ENCODE measurements at places on chromosomes 13 and 19. TPM values are rescaled to one million over a fixed set of nuclear protein-coding genes. Genes with fewer than 3 reads are reported as not detected.

The IGFL3 gene
- polyA plus RNA-seq = 4.7 TPM

DNA sequence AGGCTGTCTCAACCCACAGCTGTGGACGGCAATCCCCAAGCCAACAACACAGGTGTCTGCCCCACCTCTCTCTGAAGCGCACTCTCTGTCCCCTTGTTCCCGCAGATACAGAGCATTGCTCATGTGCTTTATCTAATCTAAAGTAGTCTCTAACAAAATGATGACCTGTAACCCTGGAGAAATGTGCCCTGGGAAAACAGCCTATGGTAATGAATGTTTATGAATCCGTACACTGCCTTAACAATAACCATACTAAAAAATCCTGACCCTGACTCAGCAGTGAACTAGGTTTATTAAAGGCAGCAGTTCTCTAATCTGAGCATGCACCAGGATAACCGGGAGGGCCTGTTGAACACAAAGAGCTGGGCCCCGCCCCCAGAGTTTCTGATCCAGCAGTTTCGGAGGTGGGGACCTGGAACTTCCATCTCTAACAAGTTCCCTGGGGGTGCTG lies 50.7 kb upstream of the SLC15A1 start:
- peaks cover 14% of the 10 kb centered on the region for H3K4me1 ChIP-seq
- H3K4me3 ChIP-seq = no peak overlapping the region
- H3K27ac ChIP-seq = peak overlapping the region; percentile 82
- no peaks in the 10 kb centered on the region for H3K27me3 ChIP-seq

GRCh38 chr13:32007494-32007893 lies 24.1 kb upstream of the FRY start:
- H3K4me1 ChIP-seq = no peaks in the 10 kb centered on the region
- H3K27me3 ChIP-seq = no peaks in the 10 kb centered on the region
- no peak overlapping the region for H3K27ac ChIP-seq
- no peak for DNase-seq
- no peaks in the 10 kb centered on the region for H3K36me3 ChIP-seq

DNA sequence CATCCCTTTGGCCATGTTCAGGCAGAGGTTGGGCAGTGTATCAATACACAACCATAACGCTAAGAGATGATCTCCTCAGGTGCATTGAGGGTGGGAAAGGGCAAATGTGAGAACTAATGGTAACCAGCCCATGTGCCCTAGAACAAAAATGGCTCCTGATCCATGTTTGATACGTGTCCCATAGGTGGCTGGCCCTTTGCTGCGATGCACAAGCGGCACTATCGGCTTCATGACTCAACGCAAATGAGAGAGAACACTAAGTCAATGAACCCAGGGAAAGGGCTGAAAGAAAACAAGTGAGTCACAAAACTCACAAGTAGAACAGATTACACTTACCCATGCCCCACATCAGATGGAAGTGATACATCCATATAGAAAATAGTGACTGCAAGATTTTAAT lies 201.7 kb downstream of the ABCC4 start:
- H3K4me3 ChIP-seq = no peak overlapping the region
- no peaks in the 10 kb centered on the region for H3K36me3 ChIP-seq
- no peak overlapping the region for H3K27ac ChIP-seq
- no peaks in the 10 kb centered on the region for H3K27me3 ChIP-seq
- no peaks in the 10 kb centered on the region for H3K4me1 ChIP-seq

DNA sequence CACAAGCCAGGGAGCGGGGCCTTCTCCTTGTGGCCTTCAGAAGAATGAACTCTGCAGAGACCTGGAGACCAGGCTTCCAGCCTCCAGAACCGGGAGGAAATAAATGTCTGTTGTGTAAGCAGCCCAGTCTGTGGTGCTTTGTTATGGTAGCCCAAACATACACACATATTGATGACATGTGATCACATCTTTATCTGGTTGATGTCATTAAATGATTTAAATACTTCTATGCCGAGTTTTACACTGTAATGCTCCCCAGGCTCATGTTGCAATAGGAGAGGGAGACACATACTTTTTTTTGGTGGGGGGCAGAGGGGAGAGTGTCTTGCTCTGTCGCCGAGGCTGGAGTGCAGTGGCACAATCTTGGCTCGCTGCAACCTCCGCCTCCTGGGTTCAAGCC lies 188.0 kb upstream of the IRS2 start:
- no peak overlapping the region for H3K4me3 ChIP-seq
- no peaks in the 10 kb centered on the region for H3K4me1 ChIP-seq
- no peak overlapping the region for H3K27ac ChIP-seq
- H3K36me3 ChIP-seq = no peaks in the 10 kb centered on the region

DNA sequence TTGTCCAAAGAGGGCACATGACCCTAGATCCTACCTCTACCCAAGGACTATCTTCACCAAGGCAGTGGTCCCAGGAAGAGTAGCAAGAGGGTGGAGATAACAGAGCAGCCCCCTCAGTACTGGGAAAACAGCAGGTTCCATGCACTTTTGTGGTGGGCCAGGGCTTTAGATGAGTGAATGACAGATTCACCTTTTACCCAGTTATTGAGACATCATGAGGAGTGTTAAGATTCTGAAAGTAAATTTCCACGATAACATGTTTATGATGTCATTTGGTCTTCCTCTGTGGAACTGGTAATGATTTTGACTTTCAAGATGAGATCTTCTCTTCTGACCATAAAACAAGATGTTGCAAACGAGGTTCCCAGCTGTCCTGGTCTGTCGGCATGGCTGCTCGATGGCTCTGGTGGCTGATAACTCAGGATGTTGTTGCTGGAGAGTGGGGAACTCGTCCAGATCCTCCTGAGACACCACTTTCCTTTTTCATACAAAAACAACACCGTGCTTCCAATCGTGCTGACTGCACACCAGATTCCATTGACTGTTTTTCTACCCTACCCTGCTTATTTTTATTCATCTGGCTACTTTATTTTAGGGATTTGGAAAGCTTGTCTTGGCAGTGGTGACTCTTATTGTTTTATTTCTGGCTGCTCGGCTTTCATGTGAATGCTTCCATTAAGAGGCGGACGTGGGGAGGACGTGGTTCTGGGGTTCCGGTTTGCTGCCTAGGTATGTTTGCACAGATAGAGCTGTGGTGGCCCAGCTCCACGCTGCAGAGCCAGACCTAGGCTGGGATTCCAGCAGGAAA lies 88.5 kb downstream of the LRCH1 start:
- peaks cover 33% of the 10 kb centered on the region for H3K4me1 ChIP-seq
- no peaks in the 10 kb centered on the region for H3K27me3 ChIP-seq
- H3K4me3 ChIP-seq = no peak overlapping the region
- H3K27ac ChIP-seq = no peak overlapping the region
- no peak for DNase-seq
